ENCODE measurements at places on chromosomes 12 and 14. TPM values are rescaled to one million over a fixed set of nuclear protein-coding genes. Genes with fewer than 3 reads are reported as not detected.
A peak's percentile ranks its signal among the peaks of the same experiment; 100 is the strongest.

- DNase-seq, result no peak
Observed at GRCh38 chr14:78175412-78175811, 5.2 kb downstream of the NRXN3 start.

TCL1B gene
- total RNA-seq, result not detected

GRCh38 chr14:77230914-77231313 is 40.1 kb downstream of the NGB start:
- no peak for DNase-seq

FICD gene
- 2.9 TPM for total RNA-seq

- no peak for DNase-seq
Observed at GRCh38 chr12:93221841-93222240, 155.9 kb upstream of the NUDT4 start.

C12orf50 gene
- not detected for total RNA-seq

SLC4A8 gene
- 0.08 TPM for total RNA-seq

GRCh38 chr14:64232095-64232838 is 61.9 kb downstream of the ESR2 start:
- DNase-seq, result peak; percentile 82

GRCh38 chr14:98956661-98957060 is 315.3 kb downstream of the BCL11B start:
- no peak for DNase-seq

DHH gene
- total RNA-seq, result 0.13 TPM

DNA sequence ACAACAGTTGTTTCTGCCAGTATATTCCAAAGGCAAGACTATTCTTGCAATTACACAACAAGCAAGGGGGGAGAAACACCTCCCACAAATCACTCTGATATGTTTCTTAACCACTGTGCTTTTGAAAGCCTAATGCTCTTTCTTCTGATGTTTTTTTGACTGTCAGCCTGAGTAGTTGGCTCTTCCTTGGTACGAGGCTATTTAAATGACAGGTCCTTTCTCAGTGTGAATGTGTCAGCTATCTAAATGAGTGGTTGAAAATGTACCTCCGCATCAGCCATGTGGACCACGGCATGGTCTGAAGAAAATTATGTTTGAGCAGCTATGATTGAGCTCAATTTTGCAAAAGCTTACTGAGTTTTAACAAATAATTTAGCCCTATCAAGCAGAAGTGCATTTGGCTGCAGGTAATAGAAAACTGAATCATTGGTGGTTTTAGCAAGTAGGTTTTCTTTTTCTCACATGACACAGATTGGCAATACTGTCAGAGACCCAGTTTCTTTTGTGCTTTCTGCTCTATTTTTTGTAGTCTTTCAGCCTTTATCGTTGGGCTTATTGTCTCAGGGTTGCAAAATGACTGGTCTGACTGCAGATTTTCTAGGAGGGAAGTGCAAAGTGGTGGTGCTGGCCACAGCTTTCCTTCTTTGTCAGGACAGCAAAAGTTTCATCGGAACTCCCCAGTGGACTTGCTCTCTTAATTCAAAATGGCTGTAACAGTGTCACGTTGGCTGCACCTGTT is 162.8 kb downstream of the RGS6 start:
- DNase-seq, result no peak

AQP2 gene
- not detected for total RNA-seq

GRCh38 chr14:94132285-94132887 is 3.0 kb upstream of the IFI27L2 start:
- DNase-seq, result peak; percentile 59

DNA sequence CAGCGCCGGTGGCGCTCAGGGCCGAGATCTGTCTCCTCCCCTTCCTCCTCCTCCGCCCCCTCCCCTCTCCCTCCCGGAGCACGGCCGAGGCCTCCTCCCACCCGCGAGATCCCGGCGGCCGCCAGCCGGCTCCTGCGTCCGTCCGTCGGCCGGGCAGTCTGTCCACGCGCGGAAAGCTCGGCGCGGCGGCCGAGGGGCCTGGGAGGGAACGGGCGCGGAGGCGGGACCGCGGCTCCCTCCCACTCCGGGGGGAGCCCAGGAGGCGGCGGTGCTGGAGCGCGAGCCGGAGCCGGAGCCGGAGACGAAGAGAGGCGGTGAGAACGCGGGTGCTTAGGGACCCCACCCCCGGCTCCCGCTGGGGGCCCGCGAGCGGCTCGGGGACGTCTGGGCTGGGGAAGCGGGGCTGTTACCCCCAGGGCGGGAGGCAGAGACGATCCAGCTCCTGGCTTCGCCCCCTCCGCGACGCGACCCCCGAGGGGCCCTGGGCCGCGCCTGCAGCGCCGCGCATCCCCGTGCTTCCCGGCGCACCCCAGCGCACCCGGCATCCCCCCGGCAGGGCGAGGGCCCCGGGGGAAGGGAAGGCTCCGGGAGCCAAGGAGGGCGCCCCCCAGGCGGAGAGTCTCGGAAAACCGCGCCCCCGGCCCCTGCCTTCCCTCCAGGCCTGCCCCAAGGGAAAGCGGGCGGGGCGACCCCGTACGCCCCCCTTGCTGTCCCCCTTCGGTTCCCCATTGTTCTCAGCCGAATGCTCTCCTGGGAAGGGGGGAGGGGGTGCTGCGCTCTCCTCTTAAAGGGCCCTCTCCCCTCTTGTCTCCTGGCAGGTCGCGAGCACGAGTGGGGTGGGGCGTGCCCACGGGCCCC is at the start of gene DTX1:
DTX1 (plus strand) TSS at position 100 of the 858 bp plus-strand sequence. CDS start 1,463 bp downstream, outside the sequence.
- no peak for DNase-seq

- peak; percentile 78 for DNase-seq
Observed at GRCh38 chr14:49892301-49892635, 614 bp upstream of the ARF6 start.

GRCh38 chr14:89669193-89669592 is 252.2 kb upstream of the FOXN3 start:
- peak; percentile 4 for DNase-seq

ATF7IP gene
- 55.7 TPM for total RNA-seq

DNA sequence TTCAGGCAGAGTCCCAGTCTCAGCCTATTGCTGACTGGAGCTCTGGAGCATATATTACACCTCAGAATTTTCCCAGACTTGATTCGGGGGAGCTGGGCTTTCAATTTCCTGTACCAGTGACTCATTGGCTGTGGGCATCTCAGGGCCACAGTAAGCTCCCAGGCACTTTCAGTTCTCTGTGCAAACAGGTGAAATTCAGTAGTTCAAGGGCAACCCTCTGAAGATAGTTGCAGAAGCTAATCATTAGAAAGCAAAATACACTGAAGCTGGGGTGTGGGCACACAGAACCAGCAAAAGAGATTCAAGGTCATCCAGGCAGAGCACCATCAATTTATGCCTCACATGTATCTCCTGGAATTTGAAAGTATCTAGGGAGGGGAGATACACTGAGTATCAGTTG is 8.1 kb upstream of the NIN start:
- DNase-seq, result no peak

- DNase-seq, result peak; percentile 98
Observed at GRCh38 chr12:3033539-3033867, 43.7 kb upstream of the TSPAN9 start.

SERPINA10 gene
- not detected for total RNA-seq

DNA sequence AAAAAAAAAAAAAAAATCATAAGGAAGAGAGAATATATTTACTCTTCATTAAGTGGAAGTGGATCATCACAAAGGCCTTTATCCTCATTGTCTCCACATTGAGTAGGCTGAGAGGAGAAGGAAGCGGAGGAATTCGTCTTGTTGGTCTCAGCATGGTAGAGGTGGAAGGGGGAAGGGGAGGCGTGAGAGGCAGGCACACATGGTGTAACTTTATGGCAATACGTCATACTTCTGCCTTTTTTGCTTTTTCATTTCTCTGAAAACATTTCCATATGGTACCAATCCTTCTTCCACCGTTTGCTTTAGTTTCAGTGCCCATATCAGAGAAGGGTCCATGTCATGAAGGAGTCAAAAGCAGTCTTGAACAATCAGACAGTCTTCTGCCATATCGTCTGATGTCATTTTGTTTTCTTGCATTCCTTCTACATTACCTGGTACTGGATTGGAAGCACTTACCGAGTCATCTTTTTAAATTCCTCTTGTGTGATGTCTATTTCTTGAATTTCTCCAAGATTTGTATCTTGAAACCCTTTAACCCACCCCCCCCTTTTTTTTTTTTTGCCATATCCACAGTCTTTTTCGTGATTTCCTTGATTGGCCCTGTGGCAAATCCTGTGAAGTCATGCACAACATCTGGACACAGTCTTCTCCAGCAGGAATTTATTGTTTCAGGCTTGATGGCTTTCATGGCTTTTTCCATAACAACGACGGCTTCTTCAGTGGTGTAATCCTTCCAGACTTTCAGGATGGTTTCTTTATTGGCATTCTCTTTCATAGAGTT is 8.9 kb downstream of the FUT8 start:
- DNase-seq, result no peak

DNA sequence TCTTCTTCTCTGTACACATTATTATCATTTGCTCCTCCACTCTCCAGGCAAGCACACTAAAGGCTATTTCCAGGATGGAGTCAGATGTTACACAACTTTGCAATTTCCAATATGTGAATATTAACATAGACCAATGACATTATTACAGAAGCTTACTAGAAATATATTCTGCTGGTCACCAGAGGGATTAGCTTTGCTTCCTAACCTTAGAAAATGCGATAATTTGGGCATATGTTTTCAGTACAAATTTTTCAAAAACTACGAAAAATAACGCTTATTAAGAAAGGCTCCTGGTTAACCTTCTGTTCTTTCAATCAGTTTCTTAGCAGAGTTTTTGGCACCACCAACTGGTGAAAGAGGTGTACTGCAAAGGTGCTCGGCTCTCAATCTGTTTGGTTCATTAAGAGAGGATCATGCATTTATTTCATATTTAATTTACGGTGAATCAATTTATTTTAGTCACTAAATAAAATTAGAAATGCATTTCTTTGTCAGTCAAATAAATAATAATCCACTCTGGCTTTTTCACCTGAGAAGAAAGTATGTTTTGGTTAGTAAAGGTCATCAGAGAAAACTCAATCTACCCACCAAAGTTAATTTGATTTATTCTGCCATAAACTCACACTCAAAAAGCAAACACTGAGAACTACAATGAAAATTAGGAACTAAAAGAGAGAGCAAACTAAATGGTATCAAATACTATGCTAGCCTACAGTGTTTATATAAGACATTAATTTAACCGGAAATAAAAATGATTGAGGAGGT is 39.2 kb downstream of the EFCAB11 start:
- DNase-seq, result peak; percentile 34

GRCh38 chr12:63276537-63277365 is 125.8 kb upstream of the AVPR1A start:
- peak; percentile 32 for DNase-seq

DNA sequence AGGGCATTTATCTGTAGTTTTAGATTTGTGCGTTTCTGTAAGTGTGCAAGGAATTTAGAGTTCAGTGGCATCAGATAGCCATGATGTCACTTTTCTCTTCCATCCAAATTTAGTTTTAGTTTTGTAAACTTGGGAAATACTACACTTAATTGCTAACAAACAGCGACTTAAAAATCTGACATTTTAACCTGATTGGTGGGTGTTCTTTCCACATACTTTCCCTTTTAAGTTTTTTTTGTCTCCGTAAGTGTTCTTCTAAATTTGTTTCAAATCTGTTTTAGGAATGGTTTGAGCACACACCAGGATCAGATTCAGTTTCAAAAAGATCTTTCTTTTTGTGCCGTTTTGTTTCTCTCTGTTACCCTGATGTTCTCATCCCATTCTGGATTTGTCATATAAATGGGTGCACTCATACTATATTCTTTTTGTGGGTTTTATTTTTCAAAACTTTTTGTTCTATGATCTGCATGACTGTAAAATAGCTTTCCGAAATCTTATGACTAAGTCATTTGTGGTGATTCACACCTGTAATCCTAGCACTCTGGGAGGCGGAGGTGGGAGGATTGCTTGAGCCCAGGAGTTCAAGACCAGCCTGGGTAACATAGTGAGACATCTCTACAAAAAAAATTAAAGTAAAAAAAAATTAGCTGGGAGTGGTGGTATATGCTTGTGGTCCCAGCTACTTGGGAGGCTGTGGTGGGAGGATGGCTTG is 58.9 kb downstream of the FBXO34 start:
- DNase-seq, result no peak

DNA sequence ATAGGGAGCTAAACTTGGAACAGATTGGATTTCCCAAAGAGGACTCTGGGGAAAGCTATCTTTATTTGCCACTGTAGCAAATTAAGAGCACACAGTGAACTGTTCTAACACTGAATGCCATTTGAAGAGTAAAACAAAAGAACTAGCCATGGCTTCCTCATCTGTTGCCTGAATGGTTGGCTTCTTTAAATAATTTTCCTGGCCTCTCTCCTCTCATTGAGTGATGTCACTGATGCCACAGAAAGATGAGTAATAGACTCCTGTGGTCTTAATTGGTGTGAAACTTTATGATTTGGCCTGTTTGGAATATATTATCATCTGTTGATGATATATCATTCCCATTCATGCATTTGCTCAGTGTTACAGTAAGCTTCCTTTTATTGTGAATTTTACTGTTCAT is 42.5 kb downstream of the WDR20 start:
- no peak for DNase-seq

DNA sequence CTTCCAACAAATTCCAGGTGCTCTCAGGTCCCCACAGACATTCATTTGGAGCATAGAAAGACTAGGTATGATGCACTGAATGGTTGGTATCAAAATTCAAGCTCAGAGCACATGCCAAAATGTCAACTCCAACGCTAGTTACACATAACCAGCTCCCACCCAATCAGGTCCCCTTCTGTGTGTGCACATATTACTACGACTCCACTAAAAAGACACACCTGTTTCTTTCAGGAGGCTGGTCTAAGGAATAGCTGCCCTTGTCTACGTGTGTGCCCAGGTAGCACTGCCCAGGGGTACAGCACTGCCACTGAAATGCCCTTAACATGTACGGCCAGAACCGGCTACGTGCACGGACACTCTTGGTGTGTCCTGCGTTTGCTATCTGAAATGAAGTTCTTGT is 138.1 kb downstream of the KCNK10 start:
- no peak for DNase-seq

DNA sequence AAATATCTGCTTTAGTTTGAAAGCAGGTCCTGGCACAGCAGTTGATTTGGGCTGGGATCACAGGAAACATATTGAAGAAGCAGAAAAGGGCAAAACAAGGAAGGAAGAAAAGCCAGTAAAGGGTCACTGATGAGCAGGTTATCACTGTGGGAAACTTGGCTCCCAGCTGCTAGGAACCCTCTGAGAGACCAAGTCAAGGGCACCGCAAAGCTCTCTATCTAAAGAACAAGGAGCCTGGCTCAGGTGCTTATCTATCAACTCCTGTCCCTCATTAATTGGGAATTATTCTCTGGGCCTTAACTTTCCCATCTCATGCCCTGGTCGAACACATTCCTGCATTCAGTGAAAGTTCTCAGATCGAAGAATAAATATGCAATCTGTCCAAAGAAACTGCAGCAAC is 450.9 kb upstream of the RPL10L start:
- no peak for DNase-seq

LMNTD1 gene
- total RNA-seq, result not detected

SERPINA12 gene
- total RNA-seq, result not detected

DHRS4 gene
- total RNA-seq, result 18.6 TPM

RDH5 gene
- total RNA-seq, result 2.0 TPM

GRCh38 chr14:71586131-71586897 is 345.9 kb upstream of the RGS6 start:
- no peak for DNase-seq

SELPLG gene
- total RNA-seq, result 0.15 TPM
